ENCODE measurements at places on chromosomes 6 and 20.

DNA sequence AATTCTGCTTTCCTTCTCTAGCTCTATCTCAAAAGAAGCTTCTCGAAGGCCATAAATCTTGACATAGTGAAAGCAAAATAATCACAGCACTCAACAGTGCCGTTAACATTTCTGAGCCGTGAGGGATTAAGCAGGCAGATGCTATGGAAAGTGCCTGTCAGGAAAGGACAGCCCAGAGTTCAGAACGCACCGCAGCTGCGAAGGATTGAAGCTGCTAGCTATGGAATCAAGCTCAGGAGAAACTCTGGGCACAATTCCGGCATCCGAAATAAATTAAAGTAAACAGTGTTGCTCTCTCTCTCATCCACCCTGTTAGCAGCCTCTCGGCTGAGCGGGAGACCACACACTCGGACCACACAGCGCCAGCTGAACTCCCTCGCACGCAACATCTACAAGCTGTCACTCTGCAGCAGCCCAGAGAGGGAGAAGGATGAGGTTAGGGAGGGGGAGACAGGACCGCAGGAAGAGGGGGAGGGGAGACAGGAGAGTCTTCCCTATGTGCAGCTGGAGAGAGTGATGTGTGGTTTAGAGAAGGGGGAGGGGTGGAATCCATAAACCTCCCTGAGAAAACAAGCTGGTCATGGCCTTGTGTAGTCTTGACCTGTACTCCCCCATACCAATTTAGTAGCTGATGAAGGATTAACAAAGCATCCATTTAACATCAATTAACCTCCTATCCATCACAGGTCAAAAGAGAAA, 9.0 kb downstream of the EXOC2 start:
- no peak for DNase-seq

DNA sequence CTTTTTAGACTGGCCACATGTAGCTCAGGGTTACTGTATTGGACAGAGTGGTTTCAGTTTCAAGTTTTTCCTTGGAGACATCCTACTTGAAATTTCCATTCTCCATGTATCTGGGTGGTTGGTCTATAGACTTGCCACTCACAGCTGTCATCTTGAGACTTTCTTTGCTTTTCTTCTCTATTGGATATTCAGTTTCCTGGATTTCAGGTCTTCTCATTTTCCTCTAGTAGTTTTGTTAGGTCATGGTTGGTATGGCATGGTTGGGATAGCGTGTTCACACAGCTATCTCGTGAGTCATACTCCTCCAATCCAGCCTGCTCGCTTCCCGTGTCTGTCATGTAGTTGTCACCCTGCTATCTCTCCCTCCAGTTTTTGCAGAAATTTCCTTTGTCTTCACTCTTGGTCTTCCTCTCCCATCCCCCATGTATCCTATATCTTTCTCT, 48.3 kb downstream of the PTPN1 start:
- DNase-seq, result no peak

GRCh38 chr20:52515877-52516276, 324.3 kb upstream of the ZFP64 start:
- no peak for DNase-seq

DNA sequence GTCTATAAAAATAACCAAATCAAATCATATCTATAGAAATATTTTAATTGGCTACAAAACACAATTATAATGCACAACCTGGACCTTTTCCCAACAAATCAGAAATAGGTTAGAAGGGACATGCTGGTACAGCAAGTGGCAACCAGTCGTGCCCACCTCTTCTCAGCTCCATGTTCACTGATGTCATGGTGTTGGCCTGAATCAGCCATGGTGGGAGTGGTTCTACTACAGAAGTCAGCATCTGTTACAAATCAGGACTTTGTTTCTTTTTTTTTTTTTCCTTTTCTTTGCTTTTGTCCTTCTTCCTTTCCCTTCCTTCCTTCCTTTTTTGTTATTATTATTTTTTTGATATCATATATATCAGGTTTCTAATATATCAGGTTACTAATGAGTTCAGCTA, 91.2 kb downstream of the RALGAPA2 start:
- DNase-seq, result no peak

- no peak for DNase-seq
These were observed 62.0 kb upstream of the TASP1 start for GRCh38 chr20:13700761-13701160.

- DNase-seq, result no peak
These were observed 66.3 kb upstream of the CD93 start for GRCh38 chr20:23152308-23152892.

DNA sequence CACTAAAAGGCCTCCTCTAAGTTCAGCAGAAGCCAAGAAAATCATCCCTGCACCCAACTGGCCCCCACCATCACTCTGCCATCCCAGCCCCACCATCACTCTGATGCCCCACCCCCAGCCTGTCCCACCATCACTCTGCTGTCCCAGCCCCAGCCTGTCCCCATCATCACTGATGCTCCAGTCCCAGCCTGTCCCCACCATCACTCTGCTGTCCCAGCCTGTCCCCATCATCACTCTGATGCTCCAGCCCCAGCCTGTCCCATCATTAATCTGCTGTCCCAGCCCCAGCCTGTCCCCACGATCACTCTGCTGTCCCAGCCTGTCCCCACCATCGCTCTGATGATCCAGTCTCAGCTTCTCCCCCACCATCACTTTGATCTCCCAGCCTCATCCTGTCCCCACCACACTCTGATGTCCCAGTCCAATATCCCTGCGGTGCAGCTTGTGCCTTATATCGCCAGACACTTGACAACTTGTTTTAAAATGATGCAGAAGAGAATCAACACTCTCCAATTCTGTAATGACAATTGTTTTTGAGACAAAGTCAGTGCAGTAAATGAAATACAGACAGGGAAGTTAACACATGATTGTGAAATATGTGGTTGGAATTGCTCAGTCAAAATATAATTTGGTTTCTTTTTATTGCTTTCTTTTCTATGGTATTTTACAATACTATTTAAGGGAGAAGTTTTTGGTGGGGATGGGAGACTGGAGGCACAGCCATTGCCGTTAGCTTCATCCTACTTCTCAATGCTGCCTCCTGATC, 100.8 kb downstream of the TNFAIP3 start:
- no peak for DNase-seq

GRCh38 chr6:150150821-150151646, 8.2 kb downstream of the PPP1R14C start:
- DNase-seq, result no peak

- DNase-seq, result no peak
These were observed 117.3 kb downstream of the B3GAT2 start for GRCh38 chr6:70839286-70840266.

- no peak for DNase-seq
These were observed 2.3 kb downstream of the MYLK2 start for GRCh38 chr20:31821427-31821826.

- DNase-seq, result no peak
These were observed 312.3 kb downstream of the PRL start for GRCh38 chr6:21984561-21984960.

DNA sequence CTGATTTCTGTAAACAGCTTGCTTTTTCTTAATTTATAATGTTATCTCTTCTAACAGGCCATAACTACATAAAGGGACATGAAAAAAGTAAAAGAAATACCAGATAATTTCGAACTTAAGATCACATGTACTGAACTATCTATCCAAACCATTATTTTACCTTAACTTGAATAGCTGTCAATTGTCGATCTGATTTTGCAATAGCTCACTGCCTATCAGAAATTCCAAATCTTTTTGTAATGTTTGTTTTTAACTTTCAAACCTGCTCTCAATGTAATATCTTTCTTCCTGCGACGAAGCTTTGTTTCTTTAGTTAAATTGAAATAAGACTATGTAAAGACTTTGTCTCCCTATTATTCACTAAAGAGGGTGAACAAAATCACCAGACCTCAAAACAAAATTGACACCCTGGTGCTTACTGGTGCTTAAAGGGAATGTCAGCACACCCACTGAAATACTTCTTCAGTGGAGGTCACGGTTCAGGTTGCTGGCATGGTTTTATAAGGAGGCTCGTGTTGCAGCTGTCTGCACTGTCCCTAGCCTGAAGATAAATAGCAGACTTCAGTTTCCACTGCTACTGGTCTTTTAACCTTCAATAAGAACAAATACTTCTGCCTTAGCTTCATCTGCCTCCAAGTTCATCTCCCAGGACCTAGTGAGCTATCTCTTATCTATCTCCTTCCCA, 117.5 kb upstream of the QKI start:
- no peak for DNase-seq

GRCh38 chr20:19758501-19759331, 658 bp downstream of the RIN2 start:
- no peak for DNase-seq

DNA sequence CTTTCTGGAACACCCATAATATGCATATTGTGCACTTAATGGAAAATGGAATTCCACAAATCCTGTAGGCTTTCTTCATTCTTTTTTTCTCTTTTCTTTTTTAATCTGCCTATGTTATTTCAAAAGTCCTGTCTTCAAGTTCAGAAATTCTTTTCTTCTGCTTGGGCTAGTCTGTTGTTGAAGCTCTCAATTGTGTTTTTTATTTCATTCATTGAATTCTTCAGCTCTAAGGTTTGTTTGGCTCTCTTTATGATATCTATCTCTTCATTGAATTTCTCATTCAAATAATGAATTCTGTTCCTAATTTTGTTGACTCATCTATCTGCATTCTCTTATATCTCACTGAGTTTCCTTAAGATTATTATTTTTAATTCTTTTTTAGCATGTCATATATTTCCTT, 10.1 kb downstream of the SPINT4 start:
- DNase-seq, result no peak

DNA sequence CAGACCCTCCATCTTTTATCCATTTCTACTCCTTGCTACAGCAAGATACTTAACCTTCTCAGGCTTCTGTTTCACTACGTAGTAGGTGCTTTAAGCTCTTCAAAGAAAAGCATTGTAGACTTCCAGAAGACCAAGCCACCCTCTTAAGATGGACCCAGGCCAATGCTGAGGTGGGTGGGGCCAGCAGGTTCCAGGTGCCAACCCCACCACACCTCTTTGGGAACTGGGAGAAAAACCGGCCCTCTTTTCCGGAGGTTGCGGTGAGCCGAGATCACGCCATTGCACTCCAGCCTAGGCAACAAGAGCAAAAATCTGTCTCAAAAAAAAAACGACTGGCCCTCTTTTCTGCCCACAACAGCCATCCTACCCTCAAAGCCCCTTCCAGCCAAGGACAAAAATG, 10.6 kb upstream of the HMGA1 start:
- no peak for DNase-seq

DNA sequence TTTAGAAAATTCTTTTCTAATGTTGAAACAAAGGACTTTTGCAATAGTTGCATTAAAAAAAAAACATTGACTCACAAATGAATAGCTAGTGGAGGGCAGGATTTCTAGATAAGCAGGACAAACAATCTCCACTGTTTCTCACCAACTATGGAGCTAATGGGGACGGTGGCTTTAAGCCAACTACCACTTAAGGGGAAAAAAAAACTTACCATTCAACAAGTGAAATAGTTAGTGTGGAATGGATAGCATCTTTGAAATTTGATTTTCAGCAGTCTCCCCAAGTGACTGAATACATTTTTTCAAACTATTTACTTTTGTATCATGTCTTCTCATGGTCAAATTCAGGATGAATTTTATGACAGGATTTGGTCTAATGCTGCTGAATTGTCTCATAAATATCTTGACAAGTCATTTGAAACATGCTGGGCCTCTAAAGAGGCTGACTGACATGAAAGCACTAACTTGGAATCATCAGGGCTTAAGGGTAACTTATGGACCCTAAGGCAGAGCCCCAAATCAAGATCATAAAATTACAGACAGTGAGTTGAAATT, 100.5 kb downstream of the EYA4 start:
- DNase-seq, result no peak

- peak; percentile 41 for DNase-seq
These were observed 896 bp upstream of the RNASET2 start for GRCh38 chr6:166957087-166957804.

DNA sequence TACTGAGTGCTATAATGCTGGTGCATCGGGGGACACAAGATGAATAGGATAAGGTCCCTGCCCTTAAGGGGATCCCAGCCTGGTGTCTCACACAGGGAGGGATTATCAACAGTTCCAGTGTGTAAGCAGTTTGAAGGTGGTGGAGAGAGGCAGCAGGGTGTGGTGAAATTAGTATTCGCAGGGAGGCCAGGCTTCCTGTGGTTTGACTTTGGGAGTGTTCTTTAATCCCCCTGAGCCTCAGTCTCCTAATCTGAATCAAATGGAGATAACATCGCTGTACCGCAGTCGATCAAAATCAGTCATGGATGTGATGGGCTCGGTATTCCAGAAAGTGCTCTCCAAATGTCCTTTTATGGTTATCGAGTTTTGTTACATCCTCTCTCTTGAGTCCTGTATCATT, 288.1 kb upstream of the SUPT3H start:
- no peak for DNase-seq

GRCh38 chr6:45555981-45556771, 178.4 kb upstream of the SUPT3H start:
- DNase-seq, result no peak

GRCh38 chr20:37956107-37956585, 53.2 kb downstream of the VSTM2L start:
- no peak for DNase-seq

GRCh38 chr20:50196248-50196647, 5.6 kb downstream of the CEBPB start:
- DNase-seq, result no peak

GRCh38 chr20:1323256-1323655, 5.7 kb downstream of the SDCBP2 start:
- DNase-seq, result no peak

GRCh38 chr6:86255973-86256372, 613.3 kb upstream of the SYNCRIP start:
- no peak for DNase-seq

DNA sequence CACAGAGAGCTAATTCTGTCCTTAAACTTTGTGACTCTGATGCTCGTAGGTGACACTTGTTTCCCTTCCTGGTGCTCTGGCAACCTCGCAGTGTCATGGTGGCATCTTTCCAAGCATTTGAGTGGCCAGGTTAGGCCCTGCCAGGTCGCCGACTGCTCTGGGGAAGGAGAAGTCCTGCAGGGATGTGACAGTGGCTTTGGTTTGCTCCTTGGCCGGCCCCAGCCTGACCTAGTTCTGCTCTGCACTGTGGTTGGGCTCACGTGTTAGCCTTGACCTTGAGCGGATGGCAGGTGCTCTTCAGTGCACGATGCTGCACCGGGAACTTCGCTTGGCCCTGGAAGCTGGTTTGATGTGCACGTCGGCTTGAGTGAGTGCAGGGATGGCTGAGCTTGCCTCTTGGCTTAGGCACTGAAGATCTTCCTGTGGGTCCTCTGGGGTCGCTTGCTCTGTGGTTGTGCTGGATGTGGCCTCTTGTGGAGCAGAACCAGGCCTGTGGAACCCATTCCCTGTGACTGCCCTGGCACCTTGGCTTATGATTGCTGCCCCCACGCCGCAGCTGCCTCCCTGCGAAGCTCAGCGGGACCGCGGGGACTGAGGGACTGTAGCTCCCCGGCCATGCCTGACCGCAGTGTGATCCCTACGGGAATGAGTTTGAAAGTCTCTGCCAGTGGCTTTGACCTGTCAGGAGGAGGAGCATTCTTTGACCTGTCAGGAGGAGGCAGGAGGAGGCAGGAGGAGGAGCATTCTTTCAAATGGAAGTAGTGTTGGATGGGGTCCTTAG, 8.7 kb downstream of the OSBPL2 start:
- no peak for DNase-seq

GRCh38 chr6:70672549-70672948, 4.9 kb downstream of the SMAP1 start:
- no peak for DNase-seq

Measured in T-helper 9 cell (primary cell).